ENCODE measurements at places on chromosomes 16 and 17.
A peak's percentile ranks its signal among the peaks of the same experiment; 100 is the strongest.

DNA sequence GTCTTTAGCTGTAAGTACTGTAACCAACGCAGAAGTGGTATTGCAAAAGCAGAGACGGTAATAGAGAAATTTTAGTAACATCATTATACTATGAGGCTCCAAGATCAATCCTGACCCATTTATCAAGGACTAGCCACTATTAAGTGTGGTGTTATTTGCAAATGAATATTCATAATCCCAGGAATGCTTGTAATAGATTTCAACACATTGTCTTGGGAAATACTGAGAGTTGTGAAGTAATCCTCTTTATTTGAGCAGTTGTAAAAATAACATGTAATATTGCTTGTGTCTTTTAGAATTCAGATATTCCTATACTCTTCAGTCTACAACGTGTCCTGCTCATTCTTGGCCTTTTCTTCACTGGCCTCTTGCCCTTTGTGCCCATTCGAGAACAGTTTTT is 46.4 kb downstream of the GDPD1 start:
- ATAC-seq = no peak

GRCh38 chr17:73290399-73291259 is 21.2 kb downstream of the CDC42EP4 start:
- ATAC-seq = peak; percentile 13

GRCh38 chr16:84117494-84117843 is 727 bp upstream of the MBTPS1 start:
- ATAC-seq = no peak

- ATAC-seq = no peak
These were observed at the start of gene SPATA22 for GRCh38 chr17:3471599-3471998. TSS of gene SPATA22 (minus strand) at chr17:3471819. CDS start at chr17:3469325, 2,494 bp downstream.

- ATAC-seq = no peak
These were observed 2.1 kb downstream of the SLC2A4 start for GRCh38 chr17:7283471-7284216.

DNA sequence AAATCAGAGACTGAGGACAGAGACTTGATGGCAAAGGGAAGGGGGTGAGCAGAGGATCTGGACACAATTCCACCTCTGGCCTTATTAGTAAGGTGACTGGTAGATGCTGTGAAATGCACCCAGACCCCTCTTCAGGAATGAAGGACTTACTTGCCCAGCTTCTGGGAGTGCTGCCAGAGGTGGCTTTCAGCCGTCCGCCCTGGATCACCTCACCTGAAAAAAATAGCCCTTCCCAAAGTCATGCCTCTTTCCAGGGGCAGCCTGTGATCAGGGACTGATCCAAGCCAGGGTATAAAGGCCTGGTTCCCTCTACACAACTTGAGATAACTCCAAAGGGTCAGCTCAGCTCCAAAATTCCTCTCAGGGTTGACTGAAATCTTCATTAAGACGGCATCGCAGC is 20.4 kb upstream of the TMEM220 start:
- ATAC-seq = no peak

GRCh38 chr16:1184156-1184868 is 31.4 kb downstream of the CACNA1H start:
- no peak for ATAC-seq

DNA sequence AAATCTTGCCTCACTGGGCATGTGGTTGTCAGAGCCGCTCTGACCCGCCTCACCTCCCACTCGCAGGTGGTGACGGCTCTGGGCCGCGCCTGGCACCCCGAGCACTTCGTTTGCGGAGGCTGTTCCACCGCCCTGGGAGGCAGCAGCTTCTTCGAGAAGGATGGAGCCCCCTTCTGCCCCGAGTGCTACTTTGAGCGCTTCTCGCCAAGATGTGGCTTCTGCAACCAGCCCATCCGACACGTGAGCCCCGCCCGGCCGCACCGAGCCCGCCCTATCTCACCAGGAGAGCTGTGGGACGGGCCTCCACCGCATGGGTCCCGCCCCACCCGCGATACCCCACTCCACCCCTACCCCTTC is 4.0 kb downstream of the TGFB1I1 start:
- no peak for ATAC-seq

DNA sequence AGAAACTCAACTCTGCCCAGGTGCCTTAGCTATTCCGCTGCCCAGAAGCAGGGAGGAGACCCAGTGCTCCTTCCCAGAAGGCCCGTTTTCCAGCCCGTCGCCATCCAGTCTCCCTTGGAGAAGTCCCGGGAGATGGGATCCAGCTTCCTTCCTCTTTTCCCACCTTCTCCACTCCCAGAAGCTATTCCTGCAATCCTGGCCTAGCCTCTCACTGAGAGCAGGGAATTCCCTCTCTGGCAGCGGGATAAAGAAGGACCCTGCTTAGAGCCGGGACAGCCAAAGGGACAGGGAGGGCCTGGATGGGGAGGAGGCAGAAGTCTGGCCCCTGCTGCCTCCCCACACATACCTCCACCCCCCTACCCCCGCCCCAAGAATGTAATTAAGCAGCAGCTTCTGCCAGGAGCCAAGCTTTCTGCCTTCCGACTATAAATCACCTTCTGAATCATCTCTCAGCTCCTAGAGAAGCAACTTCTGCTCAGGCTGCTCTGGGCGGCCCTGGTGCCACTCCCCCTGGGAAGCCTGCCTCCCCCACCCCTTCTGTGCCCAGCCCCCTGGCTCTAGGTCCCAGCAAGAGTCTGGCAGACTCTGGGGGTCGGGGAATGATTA is 6.4 kb downstream of the WNT3 start:
- no peak for ATAC-seq

DNA sequence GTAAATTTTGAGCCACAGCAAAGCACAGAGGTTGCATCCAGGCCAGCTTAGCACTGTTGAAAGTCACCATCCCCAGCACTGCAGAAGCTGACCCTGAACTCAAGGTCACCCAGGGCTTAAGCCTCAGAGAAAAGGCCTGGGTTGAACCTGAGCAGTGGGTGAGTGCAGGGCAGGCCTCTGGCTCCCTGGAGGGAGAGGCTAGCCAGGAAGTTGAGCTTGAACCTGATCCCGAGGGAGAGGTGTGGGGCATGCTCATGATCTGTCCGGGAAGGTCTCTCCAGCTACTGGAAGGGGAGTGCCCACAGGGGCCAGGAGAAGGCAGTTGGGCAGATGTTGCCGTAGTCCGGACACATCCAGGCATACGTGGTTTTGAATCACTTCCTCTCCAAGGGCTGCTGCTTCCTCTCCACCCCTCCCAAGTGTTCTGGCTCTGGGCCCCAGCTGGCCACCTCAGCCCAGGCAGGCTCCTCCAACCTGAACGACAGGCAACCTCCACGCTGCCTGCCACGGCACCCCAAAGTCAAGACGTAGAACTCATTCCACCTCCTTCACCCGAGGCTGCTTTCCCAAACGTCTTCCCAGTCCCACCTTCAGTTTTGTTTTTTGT is 18.4 kb downstream of the CARHSP1 start:
- ATAC-seq = peak; percentile 48

GRCh38 chr16:89495121-89495520 is 4.8 kb upstream of the ANKRD11 start:
- no peak for ATAC-seq

DNA sequence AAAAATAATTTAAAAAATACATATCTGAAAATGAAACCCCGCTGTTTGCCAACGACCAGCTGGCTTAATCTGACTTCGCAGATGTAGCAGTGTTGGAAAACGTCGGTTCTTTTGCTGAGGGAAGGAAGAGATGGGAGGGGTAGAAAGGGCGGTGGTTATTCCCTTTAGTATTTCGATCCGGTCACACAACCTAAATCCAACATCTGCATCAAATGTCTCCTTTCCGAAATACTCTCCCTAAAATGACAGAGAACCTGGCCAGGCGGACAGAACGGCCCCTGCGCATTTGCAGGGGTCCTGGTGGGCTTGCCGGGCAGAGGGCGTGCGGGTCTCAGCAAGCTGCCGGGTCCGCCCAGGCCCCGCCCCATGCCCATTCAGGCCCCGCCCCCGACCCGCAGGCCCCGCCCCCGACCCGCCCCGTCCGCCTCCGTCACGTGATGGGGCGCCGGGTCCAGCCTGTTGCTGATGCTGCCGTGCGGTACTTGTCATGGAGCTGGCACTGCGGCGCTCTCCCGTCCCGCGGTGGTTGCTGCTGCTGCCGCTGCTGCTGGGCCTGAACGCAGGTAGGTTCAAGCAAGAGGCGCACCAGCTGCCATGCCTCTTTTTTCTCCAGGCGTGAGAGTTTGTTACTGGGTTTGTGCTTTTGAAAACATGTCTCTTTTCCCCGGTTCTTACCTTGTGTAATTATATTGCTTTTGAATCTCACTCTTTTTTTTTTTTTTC is at the start of gene SCPEP1:
Gene SCPEP1 (plus strand): TSS at position 459 of the 723 bp plus-strand sequence. CDS start 29 bp downstream, at position 488.
- ATAC-seq = peak; percentile 94

DNA sequence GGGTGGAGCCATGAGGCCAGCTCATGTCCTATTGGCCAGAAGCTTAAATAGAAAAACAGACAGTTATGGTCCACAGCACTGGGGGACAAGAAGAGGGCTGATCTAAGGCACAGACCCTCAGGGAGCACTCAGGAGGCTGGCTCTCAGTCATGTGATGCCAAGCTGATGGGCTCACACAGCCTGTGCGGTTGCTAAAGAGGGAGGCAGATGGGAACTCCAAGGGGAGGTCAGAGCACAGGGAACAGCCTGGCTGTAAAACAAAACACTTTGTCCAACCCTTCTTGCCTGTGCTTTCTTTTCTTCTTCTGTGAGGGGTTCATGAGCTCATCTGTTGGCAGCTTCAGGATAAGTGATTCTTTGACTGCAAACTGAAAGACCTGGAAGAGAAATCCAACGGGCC is 27.2 kb downstream of the CNTNAP1 start:
- no peak for ATAC-seq

DNA sequence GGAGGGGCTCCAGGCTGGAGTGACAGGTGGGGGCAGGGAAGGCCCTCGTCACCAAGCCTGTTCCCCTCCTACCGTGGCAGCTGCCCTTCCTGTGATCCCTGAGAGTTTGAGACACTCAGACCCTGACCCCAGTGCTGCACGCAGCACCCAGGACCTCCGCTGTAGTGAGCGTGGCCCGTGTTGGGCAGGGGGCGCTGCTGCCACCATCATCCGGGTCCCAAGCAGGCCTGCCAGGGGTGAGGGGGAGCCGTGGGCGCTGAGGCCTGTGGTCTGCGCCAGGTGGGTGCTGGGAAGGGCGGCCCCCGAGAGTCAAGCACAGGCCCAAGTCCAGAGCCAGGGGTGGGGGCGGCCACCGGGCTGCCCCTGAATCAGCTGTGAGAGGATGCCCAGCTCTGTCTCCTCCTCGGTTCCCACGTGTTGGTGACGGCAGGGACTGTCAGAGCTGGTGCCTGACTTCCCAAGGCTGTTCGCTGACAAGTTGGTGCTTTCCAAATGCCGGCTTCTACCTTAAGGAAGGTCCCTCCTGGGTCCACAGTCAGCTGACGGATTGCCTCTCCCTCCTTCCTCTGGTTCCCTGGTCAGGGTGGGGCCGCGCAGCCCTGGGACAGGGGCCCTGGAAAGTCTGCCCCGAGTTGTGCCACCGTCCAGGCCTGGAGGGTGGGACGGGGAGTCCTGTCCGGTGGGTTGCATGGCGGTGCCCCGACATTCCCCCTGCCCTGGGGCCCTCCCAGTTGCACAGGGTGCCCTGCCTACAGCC is 31.1 kb downstream of the TPSG1 start:
- ATAC-seq = no peak

DNA sequence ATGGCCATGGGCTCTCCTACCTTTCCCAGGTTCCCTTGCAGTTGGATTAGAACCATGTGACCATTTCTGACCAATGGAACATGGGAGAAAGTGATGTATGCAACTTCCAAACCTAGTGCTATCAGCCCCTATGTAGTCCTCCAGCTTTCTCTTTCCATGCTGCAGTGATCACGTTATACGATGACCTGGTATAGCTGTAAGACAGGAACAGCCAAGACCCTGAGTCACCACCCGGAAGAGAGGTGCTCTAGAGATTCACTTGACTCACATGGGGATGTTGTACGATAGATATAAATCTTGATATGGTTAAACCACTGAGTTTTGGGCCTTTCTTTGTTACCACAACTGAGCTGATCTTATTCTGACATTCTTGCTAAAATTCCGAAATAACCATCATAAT is 65.1 kb downstream of the NOG start:
- ATAC-seq = peak; percentile 70
